ENCODE measurements at places on chromosomes 5 and 9. TPM values are rescaled to one million over a fixed set of nuclear protein-coding genes. Genes with fewer than 3 reads are reported as not detected.

Gene HAUS6
- 32.1 TPM for total RNA-seq

DNA sequence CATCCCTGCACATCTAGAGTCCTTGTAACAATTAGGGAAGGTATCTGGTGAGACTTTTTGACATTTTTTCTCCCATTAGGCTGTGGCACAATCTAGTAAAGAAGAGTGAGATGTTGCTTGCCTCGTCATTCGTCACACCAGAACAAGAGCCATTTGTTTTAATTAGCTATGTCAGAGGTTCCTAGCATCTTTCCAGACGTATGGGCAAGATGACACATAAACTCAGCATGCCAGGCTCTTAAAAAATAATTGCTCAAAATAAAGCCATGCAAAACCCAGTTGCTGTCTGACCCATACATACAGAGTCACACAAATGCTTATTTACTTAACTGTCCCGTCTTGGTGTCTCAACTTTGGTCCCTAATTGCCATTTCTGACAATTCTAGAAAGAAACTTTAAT is 125.9 kb downstream of the TRPM3 start:
- no peaks in the 10 kb centered on the region for H3K4me1 ChIP-seq
- H3K4me3 ChIP-seq: no peak overlapping the region
- no peak overlapping the region for H3K27ac ChIP-seq
- no peaks in the 10 kb centered on the region for H3K27me3 ChIP-seq
- H3K36me3 ChIP-seq: no peaks in the 10 kb centered on the region

GRCh38 chr5:143245929-143246561 is 157.4 kb downstream of the NR3C1 start:
- H3K4me3 ChIP-seq: no peak overlapping the region
- DNase-seq: no peak
- peaks cover 21% of the 10 kb centered on the region for H3K4me1 ChIP-seq
- H3K27me3 ChIP-seq: no peaks in the 10 kb centered on the region
- no peak overlapping the region for H3K27ac ChIP-seq

Gene HCN1
- not detected for total RNA-seq

DNA sequence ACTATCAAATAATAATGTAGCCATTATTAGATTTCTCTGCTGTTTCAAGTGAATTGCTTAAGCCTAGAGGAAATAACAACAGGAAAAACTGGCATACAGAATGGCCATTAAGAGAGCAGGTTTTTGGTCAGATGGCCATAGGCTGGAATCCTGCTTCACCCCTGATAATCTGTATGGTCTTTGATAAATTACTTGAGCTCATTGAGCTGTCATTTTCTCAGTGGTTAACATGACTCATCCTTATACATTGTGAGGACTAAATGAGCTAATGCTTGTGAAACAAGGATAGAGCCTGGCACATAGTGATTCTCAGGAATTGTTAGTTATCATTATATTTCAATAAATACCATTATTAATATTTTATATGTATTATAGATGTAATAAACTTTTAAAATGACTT is 516.5 kb downstream of the KIF4B start:
- H3K36me3 ChIP-seq: no peaks in the 10 kb centered on the region
- H3K4me1 ChIP-seq: no peaks in the 10 kb centered on the region
- DNase-seq: no peak
- H3K27me3 ChIP-seq: no peaks in the 10 kb centered on the region
- H3K4me3 ChIP-seq: no peak overlapping the region
